CD4-positive, alpha-beta T cell treated with Interleukin-6 at 100 ng/mL for 8 hours (primary cell): ENCODE measurements at places on chromosomes 6 and 20.

GRCh38 chr6:155958550-155958949 is 502.9 kb upstream of the NOX3 start:
- DNase-seq: no peak

- DNase-seq: no peak
Observed at GRCh38 chr20:5268449-5268848, 48.3 kb downstream of the PROKR2 start.

DNA sequence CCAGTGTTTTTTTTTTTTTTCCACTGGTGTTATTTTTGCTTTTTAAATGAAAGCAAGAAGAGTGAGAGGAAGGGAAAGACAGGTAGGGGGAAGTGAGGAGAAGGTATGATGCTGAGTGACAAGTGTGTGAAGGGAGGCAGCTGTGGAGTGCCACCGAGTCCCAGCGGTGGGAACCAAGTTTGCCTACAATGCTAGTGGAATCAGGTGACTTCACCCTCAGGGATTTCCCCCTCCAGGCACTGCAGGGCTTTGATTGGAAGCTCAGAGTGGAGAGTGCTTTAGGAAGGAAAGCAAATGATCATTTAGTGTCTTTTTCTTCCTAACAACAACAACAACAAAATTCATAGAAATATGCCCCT is 120.5 kb upstream of the ENPP5 start:
- no peak for DNase-seq

GRCh38 chr20:37925265-37926165 is 22.6 kb downstream of the VSTM2L start:
- DNase-seq: no peak

- no peak for DNase-seq
Observed at GRCh38 chr20:33034901-33035492, 3.5 kb downstream of the BPIFB6 start.

DNA sequence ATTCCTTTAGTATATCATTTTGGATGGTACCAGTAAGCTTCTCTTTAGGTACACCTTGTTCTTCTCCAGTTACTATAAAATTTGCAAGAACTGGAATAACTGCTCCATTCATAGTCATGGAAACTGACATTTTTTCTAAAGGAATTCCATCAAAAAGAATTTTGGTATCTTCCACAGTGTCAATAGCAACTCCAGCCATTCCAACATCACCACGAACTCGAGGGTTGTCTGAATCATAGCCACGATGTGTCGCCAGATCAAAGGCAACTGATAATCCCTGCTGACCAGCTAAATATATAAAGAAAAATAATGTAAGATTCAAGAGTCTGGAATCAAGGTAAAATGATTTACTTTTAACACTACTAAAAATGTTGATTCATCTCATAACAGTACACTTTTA is 5.3 kb downstream of the MMUT start:
- no peak for DNase-seq

DNA sequence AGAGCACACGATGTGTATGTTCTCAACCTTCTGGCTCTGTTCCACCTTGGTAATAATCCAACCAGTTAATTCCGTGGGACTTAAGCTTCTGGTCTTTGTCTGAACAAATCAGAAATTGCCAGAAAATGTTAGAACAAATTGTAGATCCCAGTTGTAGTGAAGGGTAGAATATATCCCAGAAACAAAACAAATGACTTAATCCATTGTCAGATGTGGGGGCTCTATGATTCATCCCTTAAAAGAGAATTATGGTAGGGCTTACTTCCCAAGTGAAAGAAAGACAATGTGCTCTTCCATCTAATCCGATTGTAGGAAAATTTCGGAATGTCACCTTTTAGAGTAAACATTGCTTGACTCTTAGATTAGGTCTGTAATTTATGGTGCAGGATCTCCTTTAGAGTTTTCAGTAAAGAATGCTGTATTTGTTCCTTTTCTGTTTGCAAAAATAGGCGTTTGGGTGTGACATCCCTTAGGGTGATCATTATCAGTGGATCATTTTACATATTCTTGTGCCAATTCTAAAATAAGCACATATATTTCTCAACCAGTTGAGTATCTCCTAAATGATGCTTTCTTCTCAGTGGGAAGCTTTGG is 234.5 kb upstream of the ZNF217 start:
- no peak for DNase-seq

DNA sequence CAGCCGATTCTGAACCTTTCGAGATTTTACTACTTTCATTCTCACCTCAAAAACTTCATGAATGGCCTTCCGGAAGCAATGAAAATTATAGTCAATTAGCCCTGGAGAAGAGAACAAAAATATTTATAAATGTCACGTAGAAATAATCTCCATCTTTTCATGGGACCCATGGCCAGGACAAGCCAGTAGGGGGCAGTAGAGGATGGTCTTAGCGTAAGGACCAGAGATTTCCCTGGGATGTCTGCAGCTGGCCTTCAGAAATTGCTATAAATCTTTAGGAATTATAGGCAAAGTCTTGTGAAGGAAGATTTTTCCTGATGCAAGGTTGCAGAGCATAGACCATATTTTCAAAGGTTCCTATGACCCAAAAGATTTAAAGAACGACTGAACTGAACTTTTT is 15.6 kb upstream of the UBE2J1 start:
- DNase-seq: peak; percentile 50

DNA sequence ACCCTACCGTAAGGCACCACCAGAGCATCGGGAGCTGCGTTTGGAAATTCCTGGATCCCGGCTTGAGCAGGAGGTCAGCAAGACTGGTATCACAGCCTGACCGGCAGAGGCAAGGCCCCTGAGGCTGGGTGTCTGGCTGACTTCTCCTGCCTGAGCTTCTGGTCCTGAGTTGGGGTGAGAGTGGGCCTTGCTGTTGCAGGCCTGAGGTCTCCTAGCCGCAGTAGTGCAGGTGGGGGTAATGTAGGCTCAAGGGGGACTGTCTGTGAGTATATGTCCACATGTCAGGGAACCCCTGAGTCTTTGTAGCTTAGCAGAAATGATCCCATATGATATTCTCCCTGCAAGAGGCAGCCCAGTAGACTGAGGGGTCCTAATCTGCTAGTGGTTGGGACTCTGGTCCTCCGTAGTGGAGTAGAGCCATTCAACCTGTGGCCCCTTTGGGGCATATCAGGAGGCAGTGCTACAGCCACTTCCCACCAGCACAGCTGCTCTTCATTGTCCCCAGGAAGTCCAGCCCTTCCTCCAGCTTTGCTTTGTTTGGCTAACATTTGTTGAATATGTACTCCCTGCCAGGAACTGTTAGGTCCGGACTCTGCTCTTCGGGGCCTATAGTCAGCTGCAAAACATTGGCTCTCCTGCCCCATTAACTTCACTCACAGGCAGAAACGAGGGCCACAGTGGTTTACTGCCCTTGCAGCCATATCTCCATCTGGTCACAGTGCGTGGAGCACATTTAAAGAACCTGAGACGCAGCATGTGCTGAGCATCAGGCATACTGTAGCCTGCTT is 10.9 kb downstream of the LRRC73 start:
- no peak for DNase-seq

DNA sequence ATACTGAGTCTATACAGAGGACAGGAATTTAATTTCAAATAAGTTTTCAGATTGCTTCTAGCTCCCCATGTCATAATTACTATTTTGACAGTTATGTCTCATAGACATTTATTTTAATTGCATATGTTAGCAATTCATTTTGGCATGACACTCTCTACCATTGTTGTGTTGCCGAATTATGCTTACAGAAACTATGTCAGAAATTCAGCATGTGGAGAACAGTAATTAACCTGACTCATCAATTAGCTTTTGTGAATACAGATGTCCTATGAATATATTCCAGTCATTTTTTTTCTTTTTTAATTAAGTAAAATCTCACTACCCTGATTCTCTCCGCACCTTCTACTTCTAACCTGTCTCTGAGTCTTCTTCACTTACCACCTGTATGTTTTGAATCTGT is 105.1 kb downstream of the NKAIN2 start:
- DNase-seq: no peak

GRCh38 chr20:48096957-48097890 is 311.9 kb upstream of the SULF2 start:
- no peak for DNase-seq

- peak; percentile 80 for DNase-seq
Observed at GRCh38 chr20:53949319-53949839, 121.0 kb downstream of the BCAS1 start.

DNA sequence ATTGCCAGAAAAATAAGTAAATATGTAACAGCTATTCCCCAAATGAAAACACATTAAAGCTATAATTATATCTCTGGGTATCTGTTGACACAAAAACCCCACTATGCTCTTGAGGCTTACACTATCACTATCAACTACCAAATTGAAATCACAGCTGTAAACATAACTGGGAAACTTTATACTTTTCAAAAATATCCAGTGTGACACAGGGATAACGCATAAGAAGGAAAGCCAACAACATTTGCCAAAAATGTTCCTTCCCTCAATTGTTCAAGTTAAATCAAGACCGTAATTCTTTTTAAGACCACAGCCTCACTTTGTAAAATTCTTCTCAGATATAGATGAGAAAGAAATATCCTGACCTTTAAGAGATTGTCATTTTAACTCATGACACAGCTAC is 3.1 kb downstream of the ZHX3 start:
- DNase-seq: no peak

GRCh38 chr6:122712448-122713137 is 66.9 kb upstream of the FABP7 start:
- no peak for DNase-seq

- no peak for DNase-seq
Observed at GRCh38 chr20:16346956-16347355, 226.3 kb downstream of the KIF16B start.

GRCh38 chr6:47366335-47366890 is 56.7 kb upstream of the TNFRSF21 start:
- DNase-seq: no peak

DNA sequence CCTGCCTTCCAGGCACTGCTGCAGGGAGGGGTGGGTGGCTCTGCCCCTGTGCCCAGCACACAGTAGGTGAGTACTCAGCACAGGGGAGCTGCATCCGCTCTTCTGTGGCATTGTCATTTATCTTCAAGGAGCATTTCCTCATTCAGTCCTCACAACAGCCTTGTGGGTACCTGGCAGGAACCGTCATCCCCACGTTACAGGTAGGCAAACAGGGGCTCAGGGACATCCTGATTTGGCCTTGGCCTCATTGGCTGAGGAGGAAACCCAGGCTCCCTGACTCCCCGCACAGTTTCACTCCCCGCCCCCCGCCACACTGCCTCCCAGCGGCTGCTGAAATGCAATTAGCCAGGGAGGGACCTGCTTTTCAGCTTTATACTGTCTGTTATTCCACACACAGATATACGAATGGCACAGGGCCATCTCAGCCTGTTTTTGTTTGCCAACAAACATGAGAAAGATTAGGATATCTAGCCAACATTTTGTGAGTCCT is 24.2 kb upstream of the PNPLA1 start:
- no peak for DNase-seq

DNA sequence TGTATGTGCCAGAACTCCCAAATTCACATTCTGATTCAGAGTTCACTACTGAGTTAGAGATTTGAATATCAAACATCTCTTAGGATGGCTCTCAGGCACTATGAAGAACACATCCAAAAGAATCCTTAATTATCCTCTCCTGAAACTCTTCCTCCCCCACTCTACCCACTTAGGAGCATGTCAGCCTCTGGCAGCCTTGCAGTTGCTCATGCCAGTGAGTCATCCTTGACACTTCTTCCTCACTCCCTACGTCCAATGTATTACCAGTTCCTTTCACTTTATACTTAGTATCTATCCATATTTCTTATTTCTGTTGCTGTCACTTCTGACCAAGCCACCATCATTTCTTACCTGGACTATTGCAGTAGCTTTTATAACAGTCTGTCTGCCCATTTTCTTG is 192.0 kb upstream of the IMPG1 start:
- no peak for DNase-seq

GRCh38 chr6:99822741-99823512 is 171.1 kb downstream of the MCHR2 start:
- peak; percentile 17 for DNase-seq

DNA sequence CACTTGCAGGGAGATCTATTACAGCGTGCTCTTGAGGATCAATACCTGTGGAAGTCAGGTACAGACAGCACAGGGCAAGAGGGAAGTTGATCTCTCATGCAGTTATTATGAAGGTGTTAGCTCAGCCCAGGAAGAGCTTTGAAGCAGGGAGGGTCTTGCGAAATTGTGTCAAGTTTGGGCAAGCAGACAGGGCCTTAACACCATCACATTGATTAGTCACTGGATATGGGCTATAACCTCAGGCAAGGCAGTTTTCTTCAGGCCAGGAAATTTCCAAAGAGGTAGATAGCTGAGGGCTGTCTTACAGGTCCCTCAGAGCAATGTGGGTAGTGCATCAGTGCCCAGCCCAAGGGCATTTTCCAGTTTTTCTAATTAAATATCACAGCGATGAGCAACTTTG is 643.8 kb downstream of the DHX35 start:
- DNase-seq: no peak

GRCh38 chr6:169976301-169977081 is 225.1 kb downstream of the ERMARD start:
- DNase-seq: no peak

DNA sequence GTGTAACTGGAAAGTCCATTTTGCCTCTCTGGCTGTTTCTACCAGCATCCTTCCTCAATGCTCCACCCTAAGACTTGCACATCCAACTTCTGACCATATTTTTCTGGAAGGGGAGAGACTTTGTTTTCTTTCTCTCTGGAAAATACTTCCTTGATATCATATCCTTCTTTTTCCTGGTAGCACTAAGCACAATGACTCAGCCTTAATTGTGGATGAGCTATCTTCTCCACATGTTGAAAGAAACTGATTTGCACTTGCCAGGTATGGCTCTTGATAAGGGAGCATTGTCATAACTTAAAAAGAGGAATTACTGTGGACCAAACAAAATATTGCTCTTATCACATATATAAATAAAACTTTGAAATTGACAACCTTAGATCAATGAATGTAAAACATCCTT is 30.1 kb upstream of the IBTK start:
- DNase-seq: no peak
